ENCODE measurements at places on chromosomes 3 and 15. TPM values are rescaled to one million over a fixed set of nuclear protein-coding genes. Genes with fewer than 3 reads are reported as not detected.

GRCh38 chr15:49898575-49899283 lies 220.3 kb downstream of the ATP8B4 start:
- no peak overlapping the region for H3K27ac ChIP-seq
- no peak overlapping the region for H3K4me3 ChIP-seq
- no peaks in the 10 kb centered on the region for H3K36me3 ChIP-seq
- H3K4me1 ChIP-seq, result no peaks in the 10 kb centered on the region
- DNase-seq, result no peak

- no peak overlapping the region for H3K4me3 ChIP-seq
- no peak overlapping the region for H3K27ac ChIP-seq
- no peaks in the 10 kb centered on the region for H3K36me3 ChIP-seq
- DNase-seq, result no peak
Measured at GRCh38 chr3:69768438-69768837, 29.2 kb downstream of the MITF start.

- peak within 1 kb of the TSS; percentile 71 for H3K4me3 ChIP-seq
- DNase-seq, result peak; percentile 76
- H3K36me3 ChIP-seq, result no peaks in the 10 kb centered on the region
- H3K27ac ChIP-seq, result no peak within 1 kb of the TSS
- H3K27me3 ChIP-seq, result no peaks in the 10 kb centered on the region
- no peaks in the 10 kb centered on the region for H3K4me1 ChIP-seq
Measured at GRCh38 chr3:146469150-146470017, at the start of gene PLSCR2. PLSCR2 (minus strand) TSS chr3:146469561; CDS start chr3:146459904, 9,657 bp downstream.

- H3K36me3 ChIP-seq, result no peaks in the 10 kb centered on the region
- H3K27ac ChIP-seq, result no peak overlapping the region
- H3K27me3 ChIP-seq, result no peaks in the 10 kb centered on the region
- DNase-seq, result no peak
Measured at GRCh38 chr3:78614486-78614885, 1153.3 kb downstream of the ROBO1 start.

SUCNR1 gene
- total RNA-seq, result 0.32 TPM

DNA sequence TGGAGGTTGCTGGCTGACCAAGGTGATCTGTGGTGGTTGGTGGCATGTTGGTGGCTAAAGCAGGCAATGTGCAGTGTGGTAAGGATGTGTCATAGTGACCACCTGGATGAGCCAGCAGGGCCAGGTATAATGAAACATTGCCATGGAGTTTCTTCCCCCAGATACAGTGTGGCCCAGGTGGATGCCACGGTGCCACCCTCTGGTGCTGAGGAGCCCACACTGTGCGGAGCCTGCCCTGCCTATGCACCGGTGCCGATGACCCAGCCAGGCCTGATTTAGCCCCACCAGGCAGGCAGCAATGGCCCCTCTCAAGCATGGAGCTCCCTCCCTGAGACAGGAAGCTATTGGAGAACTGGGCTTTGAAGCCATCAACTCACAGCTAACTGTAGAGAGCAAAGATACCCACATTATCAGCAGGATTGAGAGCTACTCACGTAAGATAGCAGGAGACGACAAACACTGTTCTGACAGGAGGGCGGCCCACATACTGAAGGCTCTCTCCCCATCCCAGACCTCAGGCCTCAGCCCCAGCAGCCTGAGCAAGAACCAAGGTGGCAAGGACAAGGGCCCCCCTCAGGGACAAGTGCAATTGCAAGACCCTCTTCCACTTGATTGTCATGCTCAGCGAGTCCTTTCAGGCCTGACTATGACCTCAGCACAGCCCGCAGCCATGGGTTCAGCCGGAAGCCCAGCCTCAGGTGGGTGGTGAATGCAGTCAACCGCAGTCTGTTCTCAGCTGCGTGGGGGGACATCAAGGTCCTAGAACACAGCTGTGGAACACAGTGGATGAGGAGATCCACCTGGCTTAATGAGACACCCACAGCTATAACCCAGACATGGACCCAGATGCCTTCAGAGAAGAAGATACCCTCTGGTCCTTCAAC lies 82.8 kb upstream of the CDV3 start:
- no peak overlapping the region for H3K27ac ChIP-seq
- no peak for DNase-seq
- no peaks in the 10 kb centered on the region for H3K36me3 ChIP-seq
- no peaks in the 10 kb centered on the region for H3K27me3 ChIP-seq

DNA sequence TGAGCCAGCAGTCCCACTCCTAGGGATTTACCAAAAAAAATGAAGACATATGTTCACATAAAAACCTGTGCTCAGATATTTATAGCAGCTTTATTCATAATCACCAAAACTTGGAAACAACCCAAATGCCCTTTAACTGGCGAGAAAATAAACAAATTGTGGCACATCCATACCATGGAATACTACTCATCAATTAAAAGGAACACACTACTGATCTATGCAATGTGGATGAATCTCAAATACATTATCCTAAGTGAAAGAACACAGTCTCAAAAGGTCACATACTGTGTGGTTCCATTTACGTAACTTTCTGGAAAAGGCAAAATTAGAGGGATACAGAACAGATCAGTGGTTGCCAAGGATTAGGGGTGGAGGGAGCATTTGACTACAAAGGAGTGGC lies 394.5 kb downstream of the SHQ1 start:
- H3K4me1 ChIP-seq, result no peaks in the 10 kb centered on the region
- H3K4me3 ChIP-seq, result no peak overlapping the region
- DNase-seq, result no peak
- H3K36me3 ChIP-seq, result no peaks in the 10 kb centered on the region
- no peaks in the 10 kb centered on the region for H3K27me3 ChIP-seq

TRIM71 gene
- total RNA-seq, result not detected

DNA sequence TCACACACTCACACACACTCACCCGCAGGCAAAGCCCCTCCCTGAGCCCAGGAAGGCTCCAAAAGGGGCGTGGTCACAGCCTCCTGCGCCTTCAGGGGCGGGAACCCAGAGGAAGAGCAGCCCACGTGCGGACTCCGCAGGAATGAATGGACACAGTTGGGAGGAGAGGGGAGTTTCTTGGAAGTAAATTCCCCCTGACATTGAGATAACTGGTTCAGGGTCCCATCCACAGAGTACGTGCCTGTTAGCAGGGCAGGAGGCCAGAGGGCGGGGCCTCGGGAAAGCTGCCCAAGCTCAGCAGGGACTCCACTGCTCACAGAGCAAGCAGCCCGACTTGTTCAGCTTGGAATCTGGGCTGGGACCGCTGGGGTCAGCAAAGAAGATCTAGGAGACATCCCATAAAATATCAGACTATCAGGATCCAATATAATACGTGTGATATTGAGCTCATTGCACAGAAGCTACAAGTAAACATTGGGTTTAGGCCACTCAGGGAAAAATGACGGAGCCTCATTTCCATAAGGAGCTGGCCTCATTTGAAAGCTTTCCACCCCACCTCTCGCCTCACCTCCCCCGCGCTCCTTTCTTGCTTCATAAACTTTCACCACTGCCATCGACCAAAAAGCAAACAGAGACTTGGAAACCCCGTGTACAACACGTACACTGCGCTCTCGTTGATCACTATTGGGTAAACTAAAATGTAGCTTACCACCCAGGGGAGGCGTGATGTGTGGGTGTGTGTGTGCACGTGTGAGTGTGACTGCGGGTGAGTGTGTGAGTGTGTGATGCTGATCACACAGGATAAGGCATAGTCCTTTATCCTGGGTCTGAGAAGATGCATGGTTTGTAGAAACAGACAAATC lies 36.0 kb downstream of the TM2D3 start:
- no peaks in the 10 kb centered on the region for H3K36me3 ChIP-seq
- H3K4me3 ChIP-seq, result peak overlapping the region; percentile 32
- peak overlapping the region; percentile 67 for H3K27ac ChIP-seq
- no peaks in the 10 kb centered on the region for H3K27me3 ChIP-seq
- H3K4me1 ChIP-seq, result peaks cover 76% of the 10 kb centered on the region

DNA sequence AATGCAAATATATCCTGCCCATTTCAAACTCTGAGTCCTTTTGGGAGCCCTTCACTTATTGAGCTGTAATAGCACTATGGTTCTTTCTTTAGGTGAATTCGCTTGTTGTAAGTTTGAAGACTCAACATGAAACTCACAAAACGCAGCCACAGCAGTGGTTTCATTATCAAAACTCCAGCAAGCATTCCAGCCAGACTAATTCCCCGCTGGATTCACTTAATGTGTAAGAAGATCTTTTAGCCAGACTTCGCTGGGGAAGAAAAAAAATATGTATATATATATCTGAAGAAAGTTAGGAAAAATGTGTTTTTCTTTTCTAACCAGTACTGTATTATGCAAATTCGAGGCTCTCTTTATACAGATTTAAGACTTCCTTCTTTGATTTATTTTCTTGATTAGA lies 241.1 kb downstream of the WNT5A start:
- H3K27ac ChIP-seq, result no peak overlapping the region
- no peaks in the 10 kb centered on the region for H3K4me1 ChIP-seq
- H3K36me3 ChIP-seq, result no peaks in the 10 kb centered on the region

SPINK8 gene
- total RNA-seq, result not detected

GRCh38 chr3:116254541-116254940 lies 190.7 kb downstream of the LSAMP start:
- H3K4me1 ChIP-seq, result no peaks in the 10 kb centered on the region
- H3K4me3 ChIP-seq, result no peak overlapping the region
- no peaks in the 10 kb centered on the region for H3K27me3 ChIP-seq
- no peak for DNase-seq

DNA sequence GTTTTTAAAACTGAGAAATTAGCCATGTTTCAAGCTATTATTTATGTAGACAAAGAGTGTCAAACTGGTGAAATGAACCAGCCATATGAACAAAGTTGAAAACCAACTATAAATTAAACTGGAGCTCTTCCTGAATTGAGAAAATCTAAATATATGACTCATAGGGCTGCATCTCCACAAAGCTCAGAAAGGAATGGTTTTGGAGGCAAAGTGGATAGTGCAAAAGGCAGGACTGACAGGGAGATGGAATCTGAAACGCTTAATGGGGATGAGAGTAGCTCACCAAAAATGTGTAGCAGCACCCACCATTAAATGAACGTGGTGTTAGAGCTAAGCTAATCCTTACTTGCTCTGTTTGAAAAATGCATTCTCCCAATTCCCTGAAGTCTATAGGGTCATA lies 1066.0 kb downstream of the AGBL1 start:
- no peaks in the 10 kb centered on the region for H3K4me1 ChIP-seq
- no peak overlapping the region for H3K27ac ChIP-seq
- no peaks in the 10 kb centered on the region for H3K36me3 ChIP-seq
- no peak overlapping the region for H3K4me3 ChIP-seq
- no peaks in the 10 kb centered on the region for H3K27me3 ChIP-seq

GRCh38 chr3:79886204-79886603 lies 118.4 kb upstream of the ROBO1 start:
- no peaks in the 10 kb centered on the region for H3K4me1 ChIP-seq
- H3K36me3 ChIP-seq, result no peaks in the 10 kb centered on the region
- H3K4me3 ChIP-seq, result no peak overlapping the region
- H3K27me3 ChIP-seq, result no peaks in the 10 kb centered on the region
- no peak overlapping the region for H3K27ac ChIP-seq
- no peak for DNase-seq

C3orf52 gene
- total RNA-seq, result 1.8 TPM

SERPINI2 gene
- not detected for total RNA-seq

GRCh38 chr3:39531665-39532064 lies 64.2 kb downstream of the MOBP start:
- H3K4me3 ChIP-seq, result no peak overlapping the region
- H3K36me3 ChIP-seq, result no peaks in the 10 kb centered on the region
- H3K4me1 ChIP-seq, result no peaks in the 10 kb centered on the region
- DNase-seq, result no peak
- peaks cover 4% of the 10 kb centered on the region for H3K27me3 ChIP-seq
- H3K27ac ChIP-seq, result no peak overlapping the region

DNA sequence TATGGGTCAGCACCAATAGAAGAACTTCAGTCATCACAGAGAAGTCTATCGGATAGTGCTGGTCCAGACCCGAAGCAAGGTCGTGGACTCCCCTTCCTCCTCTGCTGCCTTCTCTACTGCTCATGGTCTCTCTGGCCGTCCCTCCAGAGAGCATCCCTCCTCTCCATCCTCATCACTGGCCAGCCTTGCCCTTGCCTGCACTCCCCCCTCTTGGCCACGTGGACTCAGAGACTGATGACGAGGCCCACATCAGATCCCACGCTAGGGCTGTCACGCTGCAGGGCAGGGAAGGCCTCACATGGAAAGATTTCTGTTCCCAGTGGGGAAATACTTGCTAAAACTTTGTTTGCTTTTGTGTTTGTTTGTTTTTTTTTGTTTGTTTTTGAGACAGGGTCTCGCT lies 35.3 kb downstream of the IGDCC3 start:
- no peak overlapping the region for H3K4me3 ChIP-seq
- H3K27ac ChIP-seq, result no peak overlapping the region
- H3K27me3 ChIP-seq, result no peaks in the 10 kb centered on the region
- H3K4me1 ChIP-seq, result no peaks in the 10 kb centered on the region

DGKG gene
- 8.0 TPM for total RNA-seq
